LHCN-M2 (cell line): ENCODE measurements at places on chromosomes 7 and 10. TPM values are rescaled to one million over a fixed set of nuclear protein-coding genes. Genes with fewer than 3 reads are reported as not detected.
A peak's percentile ranks its signal among the peaks of the same experiment; 100 is the strongest.

GRCh38 chr7:94250987-94251386 is 143.7 kb upstream of the COL1A2 start:
- DNase-seq, result no peak

DNA sequence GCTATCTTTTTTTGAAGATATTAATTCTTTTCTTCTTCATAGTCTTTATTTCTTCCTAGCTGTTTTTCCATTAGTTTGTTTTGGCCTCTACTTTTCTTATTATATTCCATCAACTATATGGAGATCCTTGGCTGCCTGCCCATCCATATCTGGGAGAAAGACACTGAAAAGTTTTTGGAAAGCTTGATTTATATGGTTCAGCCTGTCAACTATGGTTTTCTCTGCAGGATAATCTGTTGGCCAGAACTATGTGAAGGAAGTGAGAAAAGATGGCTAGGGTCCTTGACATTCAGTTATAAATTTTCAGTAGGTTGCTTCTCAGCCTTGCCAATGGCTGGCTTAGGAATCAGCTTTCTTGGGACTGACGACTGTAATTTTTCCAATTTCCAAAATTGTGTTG is 10.0 kb upstream of the CDK14 start:
- DNase-seq, result no peak

- DNase-seq, result peak; percentile 96
Measured at GRCh38 chr7:24025094-24025493, 258.9 kb upstream of the NPY start.

DNA sequence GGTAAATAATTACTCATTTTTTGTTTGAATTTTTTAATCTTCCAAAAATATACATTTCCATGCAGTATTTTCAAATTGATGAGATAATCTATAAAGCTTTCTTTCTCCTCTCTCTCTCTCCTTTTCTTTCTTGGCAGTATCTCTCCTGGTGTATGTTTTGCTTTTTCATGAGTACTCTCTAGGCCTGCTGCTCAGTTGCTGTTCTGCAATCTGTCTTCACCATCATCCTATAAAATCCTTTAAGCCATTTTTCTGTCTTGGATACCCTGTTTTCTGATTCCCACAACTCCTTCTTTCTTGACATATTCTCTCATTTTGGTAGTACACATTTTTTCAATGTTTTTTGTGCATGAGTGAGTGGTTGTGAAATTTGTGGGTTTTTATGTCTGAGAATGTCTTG is 1558.1 kb upstream of the LRRTM3 start:
- DNase-seq, result no peak

DNA sequence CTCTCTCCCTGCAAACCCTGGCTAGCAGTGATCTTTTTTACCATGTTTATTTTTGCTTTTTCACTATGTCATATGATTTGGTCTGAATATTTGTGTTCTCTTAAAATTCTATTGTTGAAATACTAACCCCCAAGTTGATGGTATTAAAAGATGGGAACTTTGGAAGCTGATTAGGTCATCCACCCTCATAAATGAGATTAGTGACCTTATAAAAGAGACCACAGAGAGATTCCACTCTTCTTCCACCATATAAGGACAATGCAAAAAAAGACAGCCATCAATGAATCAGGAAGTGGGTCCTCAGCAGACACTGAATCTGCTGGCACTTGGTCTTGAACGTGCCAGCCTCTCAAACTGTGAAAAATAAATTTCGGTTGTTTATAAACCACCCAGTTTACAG is 112.8 kb upstream of the KCND2 start:
- DNase-seq, result no peak

The CC2D2B gene
- total RNA-seq, result 0.11 and 0.71 TPM in 2 replicates

DNA sequence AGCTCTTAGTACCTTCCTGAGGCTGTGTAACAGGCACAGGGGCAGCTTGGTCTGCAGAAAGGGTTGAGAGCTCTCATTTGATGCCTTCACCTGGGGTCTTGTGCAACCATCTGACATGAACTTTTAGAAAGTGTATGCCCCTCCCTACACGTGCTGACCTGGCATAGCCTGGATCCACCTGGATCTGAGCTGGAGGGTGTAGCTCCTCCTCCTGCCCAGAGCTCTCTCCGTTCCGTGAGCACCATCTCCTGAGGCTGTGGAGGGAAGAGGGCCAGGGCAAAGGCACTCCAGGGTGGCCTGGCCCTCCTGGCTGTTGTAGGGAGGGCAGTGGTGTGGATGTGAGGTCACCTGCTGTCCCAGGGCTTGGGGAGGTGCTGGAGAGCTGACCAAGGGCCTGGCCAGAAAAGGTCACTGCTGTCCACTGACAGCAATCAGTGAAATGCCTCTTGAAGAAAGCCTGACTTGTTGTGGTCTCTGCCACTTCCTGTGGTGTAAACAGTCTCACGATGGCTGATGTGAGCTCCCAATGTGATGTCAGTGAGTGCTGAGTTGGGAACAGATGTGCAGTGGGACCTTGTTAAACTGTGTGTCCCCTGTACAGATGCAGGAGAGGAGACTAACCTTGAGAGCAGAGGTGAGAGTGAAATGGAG is 23.0 kb downstream of the AMZ1 start:
- no peak for DNase-seq

DNA sequence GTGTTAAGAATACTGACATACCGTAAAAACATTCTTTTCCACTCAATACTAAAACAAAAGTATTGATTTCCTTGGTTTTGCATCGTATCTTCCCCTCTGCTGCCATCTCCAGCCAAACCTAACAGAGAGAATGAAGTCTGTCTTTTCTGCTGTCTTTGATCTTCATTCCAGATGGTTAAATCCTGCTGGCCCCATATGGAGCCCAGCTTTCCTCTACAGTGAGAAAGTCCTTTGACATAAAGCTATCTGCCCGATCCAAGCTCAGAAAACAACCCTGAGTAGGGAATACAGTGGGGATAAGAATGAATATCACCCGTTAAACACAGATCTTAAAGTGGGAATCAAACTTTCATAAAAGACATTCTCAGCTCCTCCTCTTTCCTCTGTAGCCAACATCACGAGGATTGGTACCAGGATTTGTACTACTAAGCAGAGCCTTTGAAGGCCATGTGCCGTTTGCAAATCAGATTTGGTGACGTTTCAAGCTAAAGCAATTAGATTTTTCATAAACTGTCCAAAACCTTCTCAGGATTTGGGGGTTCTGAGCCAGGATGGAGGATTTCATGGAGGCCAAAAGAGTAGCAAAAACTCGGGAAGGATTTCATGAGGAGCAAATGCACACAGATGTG is 30.8 kb upstream of the GPAM start:
- DNase-seq, result no peak

DNA sequence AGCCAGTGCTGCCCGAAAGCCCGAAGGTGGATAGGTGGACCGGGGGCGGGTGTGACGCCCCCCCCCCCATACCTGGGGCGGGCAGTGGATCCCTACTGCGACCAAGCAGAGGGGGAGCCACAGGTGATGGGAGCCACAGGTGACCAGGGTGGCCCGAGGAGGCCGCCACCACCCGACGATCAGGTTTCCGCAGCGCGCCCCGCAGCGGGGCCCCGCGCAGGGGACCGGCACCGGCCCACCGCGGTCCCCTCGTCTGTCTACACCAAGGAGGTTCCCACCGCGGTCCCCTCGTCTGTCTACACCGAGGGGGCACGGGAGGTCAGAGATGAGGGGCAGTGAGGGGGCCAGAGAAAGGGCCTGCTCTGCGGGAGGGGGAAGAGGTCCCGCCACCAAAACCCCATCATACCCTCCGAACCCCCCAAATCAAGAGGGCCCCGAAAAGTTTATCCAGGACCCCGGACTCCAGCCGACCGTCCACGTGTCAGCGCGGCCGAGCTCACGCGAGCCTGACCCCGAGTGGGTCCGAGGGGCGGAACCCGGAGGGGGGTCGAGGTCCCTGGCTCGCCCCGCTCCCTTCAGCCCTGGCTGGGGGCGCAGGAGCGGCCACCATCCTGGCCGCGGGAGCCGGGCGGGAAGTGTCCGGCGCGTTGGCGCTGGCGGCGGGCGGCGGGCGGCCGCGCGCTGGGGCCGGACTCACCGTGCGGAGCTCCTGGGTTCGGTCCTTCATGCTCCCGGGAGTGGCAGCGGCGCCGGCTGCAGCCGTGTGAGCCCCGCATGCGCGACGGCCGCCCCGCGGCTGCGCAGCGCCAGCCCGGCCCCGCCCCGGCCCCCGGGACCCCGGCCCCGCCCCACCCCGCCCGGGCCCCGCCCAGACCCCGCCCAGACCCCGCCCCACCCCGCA is at the start of gene STX1A:
STX1A (minus strand) TSS at position 765 of the 901 bp plus-strand sequence; CDS start at position 727, 38 bp downstream.
- peak; percentile 70 for DNase-seq

The MYO3A gene
- not detected in 2 replicates for total RNA-seq

DNA sequence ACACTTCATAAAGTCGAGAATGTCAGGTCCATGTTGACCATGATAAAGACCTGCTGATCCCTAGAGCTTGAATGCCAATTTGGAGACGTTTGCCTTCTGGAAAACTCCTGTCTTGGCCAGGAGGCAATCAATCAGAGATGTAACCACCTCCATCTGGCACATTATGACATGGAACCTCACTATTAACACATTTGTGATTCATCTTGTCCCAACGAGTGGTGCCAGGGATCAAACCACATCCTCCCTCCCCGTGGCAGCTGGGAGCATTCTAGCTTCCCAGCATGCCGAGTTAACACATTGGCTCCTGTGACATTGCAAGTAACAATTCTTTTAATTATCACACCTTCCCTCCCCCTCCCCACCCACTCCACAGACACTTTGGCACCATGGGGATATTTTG is 84.0 kb upstream of the PPP1R17 start:
- peak; percentile 2 for DNase-seq

- no peak for DNase-seq
Measured at GRCh38 chr10:34125702-34126101, 689.4 kb downstream of the PARD3 start.

- DNase-seq, result no peak
Measured at GRCh38 chr10:3046210-3046779, 21.1 kb upstream of the PFKP start.

- no peak for DNase-seq
Measured at GRCh38 chr7:99380823-99381663, 6.5 kb downstream of the ARPC1B start.

The PSAP gene
- 380 and 455 TPM in 2 replicates for total RNA-seq

GRCh38 chr10:30821994-30822692 is 192.6 kb upstream of the LYZL2 start:
- DNase-seq, result no peak

DNA sequence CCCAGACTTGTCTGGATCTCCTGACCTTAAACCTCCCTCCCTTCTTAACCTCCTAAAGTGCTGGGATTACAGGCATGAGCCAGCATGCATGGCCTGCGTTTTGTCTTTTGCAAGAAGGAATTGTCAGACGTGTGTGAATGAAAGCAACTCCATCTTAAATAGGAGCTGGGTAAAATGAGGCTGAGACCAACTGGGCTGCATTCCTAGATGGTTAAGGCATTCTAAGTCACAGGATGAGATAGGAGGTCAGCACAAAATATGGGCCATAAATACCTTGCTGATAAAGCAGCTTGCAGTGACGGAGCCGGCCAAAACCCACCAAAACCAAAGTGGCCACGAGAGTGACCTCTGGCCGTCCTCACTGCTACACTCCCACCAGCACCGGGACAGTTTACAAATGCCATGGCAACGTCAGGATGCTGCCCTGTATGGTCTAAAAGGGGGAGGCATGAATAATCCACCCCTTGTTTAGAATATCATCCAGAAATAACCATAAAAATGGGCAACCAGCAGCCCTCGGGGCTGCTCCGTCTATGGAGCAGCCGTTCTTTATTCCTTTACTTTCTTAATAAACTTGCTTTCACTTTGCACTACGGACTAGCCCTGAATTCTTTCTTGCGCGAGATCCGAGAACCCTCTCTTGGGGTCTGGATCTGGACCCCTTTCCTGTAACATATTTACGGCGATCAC is 41.2 kb upstream of the SDK1 start:
- peak; percentile 64 for DNase-seq

DNA sequence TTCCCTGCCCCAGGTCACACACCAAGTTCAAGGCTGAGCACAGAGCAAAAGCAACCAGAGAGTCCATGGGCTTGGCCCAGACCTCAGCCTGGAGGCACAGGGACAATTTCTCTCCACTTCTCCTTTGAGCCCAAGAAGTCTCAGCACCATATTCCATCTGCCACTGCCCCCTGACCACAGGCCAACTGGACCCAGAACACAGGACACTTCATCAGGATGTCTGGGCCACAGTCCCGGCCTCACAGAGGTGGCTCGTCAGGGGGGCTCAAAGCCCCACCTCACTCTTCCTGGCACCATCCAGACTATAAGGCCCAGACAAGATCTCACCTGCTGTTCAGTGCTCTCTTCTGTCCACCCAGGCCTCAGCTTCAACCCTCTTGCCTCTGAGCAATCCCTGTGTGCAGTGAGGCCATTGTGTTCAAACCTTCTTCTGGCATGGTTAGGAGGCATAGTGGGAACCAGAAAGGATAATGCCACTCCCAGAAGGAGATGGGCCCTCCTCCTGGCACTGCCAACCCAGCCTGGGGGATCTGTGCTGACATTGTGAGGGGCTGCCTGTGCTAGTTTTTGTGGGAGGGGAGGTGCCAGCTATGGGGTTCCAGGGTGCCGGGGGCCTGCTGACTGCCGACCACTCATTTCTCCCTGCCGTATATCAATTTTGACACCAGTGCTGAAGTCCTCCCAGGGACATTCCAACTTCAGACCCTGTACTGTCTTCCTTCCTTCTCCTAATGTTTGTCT is 49.7 kb upstream of the ANTXRL start:
- DNase-seq, result no peak

DNA sequence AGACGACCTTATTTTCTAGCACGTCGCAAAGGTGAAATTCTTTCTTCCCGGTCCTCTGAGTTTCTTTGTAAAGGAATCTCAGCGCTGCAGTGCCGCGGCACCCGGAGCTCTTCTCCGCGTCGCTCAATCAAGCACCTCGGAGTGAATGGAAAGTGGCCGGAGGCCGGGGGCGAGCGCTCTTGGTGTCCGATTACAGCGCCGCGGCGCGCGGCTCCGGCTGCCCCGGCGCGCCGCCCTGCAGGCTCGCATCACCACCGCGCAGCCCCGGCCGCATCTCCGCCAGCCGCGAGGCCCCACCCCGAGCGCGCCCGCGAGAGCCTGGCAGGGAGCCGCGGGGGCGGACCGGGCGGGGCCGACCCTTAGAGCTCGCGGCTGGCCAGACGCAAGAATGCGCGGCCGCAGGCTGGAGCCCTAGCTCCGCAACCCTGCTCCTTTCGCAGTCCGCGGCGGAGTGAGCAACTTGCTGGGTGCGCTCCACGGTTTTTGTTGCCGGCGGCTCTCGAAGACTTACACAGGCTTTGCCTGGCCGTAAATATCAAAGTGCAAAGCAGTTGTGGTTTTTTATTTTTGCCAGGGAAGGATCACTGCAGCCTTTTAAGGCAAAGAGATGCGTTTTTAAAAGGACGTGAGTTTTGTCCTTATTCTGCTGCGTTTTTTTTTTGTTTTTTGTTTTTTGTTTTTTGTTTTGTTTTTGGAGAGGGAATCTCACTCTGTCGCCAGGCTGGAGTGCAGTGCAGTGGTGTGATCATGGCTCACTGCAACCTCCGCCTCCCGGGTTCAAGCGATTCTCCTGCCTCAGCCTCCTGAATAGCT is at the start of gene SEMA3C:
SEMA3C (minus strand) TSS at position 143 of the 813 bp plus-strand sequence. CDS start 2,270 bp downstream, outside the sequence.
- peak; percentile 97 for DNase-seq

DNA sequence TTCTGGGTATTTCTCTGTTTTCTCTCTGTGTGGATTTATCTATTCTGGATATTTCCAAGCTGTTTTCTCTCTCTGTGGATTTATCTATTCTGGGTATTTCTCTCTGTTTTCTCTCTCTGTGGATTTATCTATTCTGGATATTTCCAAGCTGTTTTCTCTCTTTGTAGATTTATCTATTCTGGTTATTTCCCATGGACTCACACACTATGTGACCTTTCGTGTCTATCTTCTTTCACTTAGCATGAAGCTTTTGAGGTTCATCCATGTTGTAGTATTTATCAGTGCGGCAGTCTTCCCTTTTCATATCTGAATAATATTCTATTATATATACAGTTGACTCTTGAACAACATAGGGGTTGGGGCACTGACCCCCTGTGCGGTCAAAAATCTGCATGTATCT is 435.0 kb upstream of the CNTNAP2 start:
- DNase-seq, result no peak

- DNase-seq, result no peak
Measured at GRCh38 chr10:18236756-18237155, 96.5 kb downstream of the CACNB2 start.

The BRAF gene
- total RNA-seq, result 10.9 and 13.9 TPM in 2 replicates
